Adipose tissue (tissue), 3 donors: ENCODE measurements at places on chromosomes 7 and 10. TPM values are rescaled to one million over a fixed set of nuclear protein-coding genes. Genes with fewer than 3 reads are reported as not detected.

ASAH2 gene
- 0.70 TPM for polyA plus RNA-seq

CHST15 gene
- polyA plus RNA-seq, result 4.1 TPM

PLXDC2 gene
- 10.6 TPM for polyA plus RNA-seq

DPP6 gene
- polyA plus RNA-seq, result 0.06 TPM

SPDYE1 gene
- polyA plus RNA-seq, result 0.03 TPM

POLR2J2 gene
- 1.1 TPM for polyA plus RNA-seq
